ENCODE measurements at places on chromosomes 4 and X.

GRCh38 chrX:50814701-50815100 lies 707 bp upstream of the SHROOM4 start:
- DNase-seq: no peak

- no peak for DNase-seq
These were observed 183.5 kb downstream of the PCDH7 start for GRCh38 chr4:30903502-30904214.

- no peak for DNase-seq
These were observed 2.0 kb downstream of the PGK1 start for GRCh38 chrX:78105944-78106650.

- DNase-seq: peak; percentile 87
These were observed 22.6 kb downstream of the SLC25A4 start for GRCh38 chr4:185165605-185166063.

GRCh38 chr4:155569960-155570515 lies 96.6 kb upstream of the GUCY1A1 start:
- peak; percentile 25 for DNase-seq

GRCh38 chrX:130330706-130331105 lies 9.0 kb upstream of the SLC25A14 start:
- peak; percentile 25 for DNase-seq

- peak; percentile 64 for DNase-seq
These were observed 102.1 kb downstream of the CPZ start for GRCh38 chr4:8694651-8695151.

DNA sequence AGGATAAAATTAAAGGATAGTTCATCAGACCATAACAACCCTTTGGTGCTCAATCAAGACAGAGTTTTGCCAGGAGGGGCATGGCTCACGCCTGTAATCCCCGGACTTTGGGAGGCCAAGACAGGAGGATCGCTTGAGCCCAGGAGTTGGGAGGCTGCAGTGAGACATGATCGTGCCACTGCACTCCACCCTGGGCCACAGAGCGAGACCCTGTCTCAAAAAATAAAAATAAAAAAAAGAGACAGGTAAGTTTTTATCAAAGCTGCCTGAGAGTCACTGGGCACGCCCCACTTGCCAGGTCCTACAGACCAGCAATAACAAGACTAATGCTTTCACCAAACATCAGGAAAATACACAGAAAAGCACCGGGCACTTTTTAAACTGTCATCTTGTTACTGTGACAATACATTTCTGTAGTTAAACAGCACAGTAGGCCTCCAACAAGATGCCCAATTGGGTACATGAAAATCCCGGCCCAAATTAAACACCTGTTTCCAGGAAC lies 765 bp downstream of the CFAP97 start:
- DNase-seq: no peak

GRCh38 chr4:46992338-46992737 lies 1.0 kb downstream of the GABRA4 start:
- peak; percentile 5 for DNase-seq

- no peak for DNase-seq
These were observed 139.3 kb upstream of the FRMPD4 start for GRCh38 chrX:11998944-11999343.

- no peak for DNase-seq
These were observed 237.8 kb upstream of the PGRMC2 start for GRCh38 chr4:128525387-128525786.

DNA sequence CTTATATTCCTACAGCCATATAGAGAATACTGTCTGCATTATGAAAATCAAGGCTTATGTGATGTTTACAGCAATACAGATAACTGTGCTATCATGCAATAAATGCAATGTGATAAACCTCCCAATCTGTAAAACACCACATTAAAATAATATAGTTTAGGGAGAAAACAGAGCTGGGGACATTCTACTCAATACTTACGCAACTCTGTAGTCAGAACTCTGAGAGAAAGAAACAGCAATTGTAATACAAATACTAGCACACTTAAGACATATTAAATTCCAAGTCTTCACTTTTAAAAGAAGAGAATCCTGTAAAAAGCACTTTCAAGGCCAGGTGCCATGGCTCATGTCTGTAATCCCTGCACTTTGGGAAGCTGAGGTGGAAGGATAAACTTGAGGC lies 61.4 kb downstream of the ANKRD17 start:
- DNase-seq: no peak

- no peak for DNase-seq
These were observed 595 bp downstream of the MBNL3 start for GRCh38 chrX:132488180-132488705.

- DNase-seq: no peak
These were observed 124.4 kb downstream of the CHRDL1 start for GRCh38 chrX:110671068-110671803.

DNA sequence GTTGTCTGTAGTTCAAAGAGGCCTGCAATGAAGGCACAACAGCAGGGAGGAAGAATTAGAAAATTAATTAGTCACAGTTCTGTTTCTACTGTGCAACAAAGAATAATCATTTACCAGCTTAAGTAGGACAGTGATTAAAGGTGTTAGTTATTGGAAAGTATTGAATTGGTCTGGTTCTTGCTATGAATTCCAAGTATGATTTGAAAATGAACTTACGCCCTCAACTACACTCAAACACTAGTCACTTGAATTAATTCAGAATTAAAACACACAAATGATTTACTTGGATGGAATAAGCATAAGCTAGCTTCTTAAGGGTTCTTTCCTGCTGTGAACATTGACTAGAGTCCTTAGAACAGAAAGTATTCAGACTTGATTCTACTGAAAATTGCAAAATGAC lies 69.9 kb upstream of the EXOC1L start:
- DNase-seq: no peak

DNA sequence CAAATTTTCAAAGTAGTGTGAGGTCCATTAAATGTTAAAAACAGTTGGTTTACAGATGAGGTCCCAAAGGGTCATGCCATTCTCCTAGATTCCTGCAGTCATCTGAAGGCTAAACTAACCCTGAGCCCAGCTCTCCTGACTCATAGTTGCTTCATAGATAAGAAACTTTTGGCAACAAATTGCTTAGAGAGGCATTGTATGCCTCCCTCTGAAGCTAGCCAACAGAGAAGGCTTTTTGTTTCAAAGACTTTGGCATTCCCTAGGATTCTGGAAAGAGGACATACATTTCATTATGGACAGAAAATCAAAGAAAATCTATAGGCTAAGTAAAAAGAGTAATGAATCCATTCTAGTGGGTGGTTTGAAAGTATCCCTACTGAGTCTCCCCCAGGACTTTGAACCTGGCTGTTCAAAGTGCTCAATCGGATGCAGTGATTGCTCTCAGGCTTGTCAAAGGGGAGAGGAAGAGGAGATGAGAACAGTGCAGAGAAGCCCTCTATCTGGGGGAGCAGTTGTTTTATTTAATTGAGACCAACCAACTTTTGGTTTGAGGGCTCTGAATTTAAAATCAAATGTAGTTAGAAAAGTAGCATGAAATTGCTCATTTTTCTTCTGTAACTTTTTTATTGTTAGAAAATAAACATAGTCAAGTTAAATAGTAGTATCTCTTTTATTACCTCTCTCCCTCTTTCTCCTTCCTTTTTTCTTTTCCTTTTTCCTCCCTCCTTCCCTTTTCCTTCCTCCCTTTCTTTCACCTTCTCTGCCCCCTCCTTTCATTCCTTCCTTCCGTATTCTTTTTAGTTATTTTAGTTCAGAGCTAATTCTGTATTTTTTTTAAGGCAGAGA lies 72.3 kb upstream of the ZNF518B start:
- DNase-seq: no peak

DNA sequence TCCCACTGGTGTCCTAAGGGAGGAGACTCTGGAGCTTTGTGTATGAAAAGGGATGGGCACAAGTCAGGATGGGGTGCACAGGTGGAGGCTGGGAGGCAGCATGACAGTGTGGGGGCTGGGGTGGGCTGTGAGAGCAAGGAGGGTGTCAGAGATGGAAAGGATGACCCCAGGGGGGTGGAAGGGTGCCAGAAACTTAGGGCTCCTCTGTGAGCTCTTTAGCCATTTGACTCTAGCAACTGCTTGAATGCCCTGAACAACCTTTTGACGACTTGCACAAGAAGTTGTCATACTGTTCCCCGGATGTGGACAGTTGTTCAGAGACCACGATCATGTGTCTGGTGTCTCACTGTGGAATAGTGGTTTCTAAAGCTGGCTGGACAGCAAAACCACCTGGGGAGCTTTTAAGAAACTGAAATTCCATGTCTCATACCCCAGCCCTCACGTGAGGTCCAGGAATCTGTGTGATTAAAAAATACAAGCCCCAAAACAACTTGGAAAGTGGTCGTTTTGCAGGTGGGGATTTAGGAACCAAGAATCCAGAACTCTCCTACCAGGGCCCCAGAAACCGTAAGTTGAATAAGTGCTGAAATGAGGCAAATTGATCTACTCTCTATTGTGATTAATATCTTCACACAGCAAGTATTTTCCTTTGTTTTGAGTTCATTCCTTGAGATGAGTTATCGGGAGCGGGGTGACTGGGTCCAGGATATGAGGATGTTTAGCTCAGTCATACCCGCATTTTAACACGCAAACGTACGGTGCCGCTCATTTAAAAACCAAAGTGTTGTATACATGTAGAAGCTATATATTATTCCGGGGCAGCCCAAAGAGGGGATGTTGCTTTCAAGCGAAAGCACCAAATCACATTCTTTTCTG lies 3.4 kb downstream of the RHOH start:
- DNase-seq: no peak

- no peak for DNase-seq
These were observed 91.0 kb upstream of the MTM1 start for GRCh38 chrX:150477371-150477770.

DNA sequence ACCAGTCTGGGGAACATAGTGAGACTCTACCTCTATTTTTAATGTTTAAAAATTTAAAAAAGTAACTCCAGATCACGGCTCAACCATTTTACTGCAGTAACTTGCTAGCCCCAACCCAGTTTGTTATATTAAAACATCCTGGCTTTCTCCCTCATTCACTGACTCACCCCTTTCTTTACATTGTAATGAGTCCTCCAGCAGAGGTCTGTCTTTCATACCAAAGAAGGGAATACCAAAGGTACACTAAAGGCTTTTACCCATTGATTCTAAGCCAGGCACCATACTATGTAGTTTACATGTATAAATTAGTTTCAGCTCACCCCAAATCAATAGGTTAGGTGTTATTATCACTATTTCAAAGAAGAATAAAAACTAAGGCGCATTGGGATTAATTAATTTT lies 286.9 kb downstream of the PACRGL start:
- DNase-seq: no peak

DNA sequence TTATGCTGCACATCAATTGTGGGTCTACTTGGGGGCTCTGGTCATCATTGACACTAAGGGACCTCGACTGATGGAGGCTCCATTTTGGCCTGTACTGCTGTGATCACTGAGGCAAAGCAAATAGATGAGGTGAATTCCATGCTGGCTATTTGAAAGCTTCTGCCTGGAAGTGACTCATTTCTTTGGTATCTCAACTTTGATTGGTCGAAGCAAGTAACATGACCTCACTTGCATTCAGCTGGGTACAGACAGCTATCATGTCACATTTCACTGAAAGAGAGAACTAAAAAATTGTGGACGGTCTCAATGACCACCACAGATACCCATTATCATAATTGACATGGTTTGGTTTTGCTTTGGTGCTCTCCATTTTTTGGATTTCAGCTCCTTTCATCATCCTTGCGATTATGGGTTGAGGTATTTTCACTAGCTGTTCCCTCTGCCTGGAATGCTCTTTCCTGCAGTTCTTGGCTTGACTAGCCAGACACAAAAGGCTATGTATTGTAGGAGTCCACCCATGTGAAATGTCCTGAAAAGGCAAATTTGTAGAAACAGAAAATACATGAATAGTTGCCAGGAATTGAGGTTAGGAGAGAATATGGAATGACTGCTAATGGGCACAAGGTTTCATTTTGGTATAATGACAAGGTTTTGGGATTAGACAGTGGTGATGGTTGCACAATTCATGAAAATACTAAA lies 369.2 kb upstream of the LCORL start:
- no peak for DNase-seq

Data from osteoblast (primary cell).